ENCODE measurements at places on chromosomes 7 and 10.

DNA sequence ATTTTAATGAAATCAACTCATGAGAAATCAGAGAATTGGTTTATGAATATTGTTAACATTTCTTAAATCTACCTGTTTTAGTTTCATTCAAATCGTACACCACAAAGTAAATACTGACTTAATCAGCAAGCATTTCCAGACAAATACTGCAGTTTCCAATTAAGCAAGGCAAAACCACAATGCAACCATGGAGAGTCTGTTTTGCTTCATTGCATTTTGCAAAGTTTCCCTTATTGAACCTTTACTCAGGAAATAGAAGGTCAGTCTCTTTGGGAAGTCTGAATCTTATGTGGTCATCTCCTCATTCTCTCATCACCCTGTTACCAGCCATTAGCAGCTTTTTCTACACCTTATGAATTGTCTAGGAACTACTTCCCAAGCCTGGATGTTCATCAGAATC is 400.5 kb downstream of the IPMK start:
- H3K4me3 ChIP-seq, result no peak overlapping the region
- no peaks in the 10 kb centered on the region for H3K36me3 ChIP-seq
- DNase-seq, result no peak

DNA sequence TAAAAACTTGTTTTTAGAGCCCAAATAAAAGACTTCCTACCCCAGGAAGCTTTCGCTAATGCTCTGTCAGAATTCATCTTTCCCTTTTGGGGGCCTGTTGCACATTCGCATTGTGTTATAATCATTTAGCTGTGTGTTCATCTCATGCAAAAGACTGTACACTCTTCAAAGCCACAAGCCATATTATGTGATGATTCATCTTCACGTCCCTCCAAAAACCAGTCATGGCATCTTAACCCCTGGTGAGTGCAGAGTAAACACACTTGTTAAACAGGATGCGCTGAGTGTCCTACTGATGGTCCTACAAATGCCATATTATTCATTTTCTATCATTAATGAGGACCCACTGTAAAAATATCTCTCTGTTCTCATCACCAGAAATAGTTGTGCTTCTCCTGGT is 235.4 kb downstream of the KIAA1217 start:
- no peak overlapping the region for H3K4me3 ChIP-seq
- H3K4me1 ChIP-seq, result peaks cover 16% of the 10 kb centered on the region
- H3K36me3 ChIP-seq, result no peaks in the 10 kb centered on the region
- peaks cover 8% of the 10 kb centered on the region for H3K27me3 ChIP-seq

- no peak overlapping the region for H3K4me3 ChIP-seq
- no peaks in the 10 kb centered on the region for H3K36me3 ChIP-seq
- DNase-seq, result no peak
- H3K27ac ChIP-seq, result no peak overlapping the region
- no peaks in the 10 kb centered on the region for H3K4me1 ChIP-seq
Measured at GRCh38 chr10:99958302-99958701, 51.4 kb downstream of the DNMBP start.

- H3K36me3 ChIP-seq, result no peaks in the 10 kb centered on the region
- H3K4me1 ChIP-seq, result no peaks in the 10 kb centered on the region
- no peak for DNase-seq
Measured at GRCh38 chr7:25716421-25716820, 435.6 kb upstream of the NFE2L3 start.

DNA sequence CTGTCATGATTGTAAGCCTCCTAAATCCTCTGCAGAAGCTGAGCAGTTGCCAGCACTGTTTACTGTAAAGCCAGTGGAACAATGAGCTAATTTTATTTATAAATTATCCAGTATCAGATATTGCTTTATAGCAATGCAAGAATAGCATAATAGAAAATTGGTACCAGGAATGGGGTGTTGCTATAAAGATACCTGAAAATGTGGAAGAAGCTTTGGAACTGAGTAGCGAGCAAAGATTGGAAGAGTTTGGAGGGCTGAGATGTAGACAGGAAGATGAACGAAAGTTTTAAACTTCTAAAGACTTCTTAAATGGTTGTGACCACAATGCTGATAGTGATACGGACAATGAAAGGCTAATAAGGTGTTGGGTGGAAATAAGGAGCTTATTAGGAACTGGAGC is 917.4 kb upstream of the POT1 start:
- H3K4me1 ChIP-seq, result no peaks in the 10 kb centered on the region
- no peaks in the 10 kb centered on the region for H3K27me3 ChIP-seq
- H3K27ac ChIP-seq, result no peak overlapping the region
- H3K36me3 ChIP-seq, result no peaks in the 10 kb centered on the region
- DNase-seq, result no peak

GRCh38 chr10:65864529-65864928 is 1061.3 kb upstream of the LRRTM3 start:
- DNase-seq, result no peak
- no peak overlapping the region for H3K27ac ChIP-seq
- no peaks in the 10 kb centered on the region for H3K36me3 ChIP-seq
- no peaks in the 10 kb centered on the region for H3K4me1 ChIP-seq
- H3K27me3 ChIP-seq, result no peaks in the 10 kb centered on the region

DNA sequence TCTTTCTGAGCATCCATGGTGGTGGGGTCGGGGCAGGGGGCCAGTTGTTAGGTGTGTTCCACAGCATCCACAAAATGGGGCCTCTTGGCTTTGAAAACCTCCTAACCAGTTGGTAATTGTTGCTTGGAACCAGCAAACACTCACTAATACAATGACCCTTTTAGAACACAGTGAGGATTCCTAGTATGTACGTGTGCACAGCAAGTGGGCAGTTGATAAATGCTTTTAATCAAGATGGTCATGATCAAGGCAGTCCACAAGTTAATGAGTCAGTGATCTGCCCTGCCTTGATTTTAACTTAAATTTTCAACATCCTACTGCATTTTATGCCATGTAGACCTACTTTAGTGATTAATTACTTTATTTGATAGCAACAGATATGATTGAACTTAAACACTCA is 103.1 kb downstream of the ETV1 start:
- H3K27me3 ChIP-seq, result no peaks in the 10 kb centered on the region
- no peak for DNase-seq

DNA sequence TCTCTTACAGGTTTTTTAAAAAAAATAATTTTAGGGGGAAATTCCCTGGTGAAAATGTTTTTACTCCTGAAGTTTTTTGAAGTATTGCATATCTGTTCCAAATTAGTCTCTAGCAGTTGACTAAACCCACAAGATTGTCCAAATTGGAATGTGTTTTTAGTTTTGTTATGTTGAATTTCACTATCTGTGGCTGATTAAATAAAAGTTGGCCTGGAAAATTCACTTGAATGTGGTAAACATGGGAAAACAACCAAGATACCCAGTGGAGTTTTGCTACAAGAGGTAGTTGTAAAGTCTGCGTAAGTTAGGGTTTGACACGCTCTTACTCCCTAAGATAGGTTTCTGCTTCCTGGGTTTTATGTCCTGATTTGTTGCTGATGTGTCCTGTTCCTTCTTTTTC is 3.3 kb downstream of the TSGA13 start:
- no peak for DNase-seq
- H3K36me3 ChIP-seq, result no peaks in the 10 kb centered on the region
- no peaks in the 10 kb centered on the region for H3K4me1 ChIP-seq
- no peak overlapping the region for H3K27ac ChIP-seq
- H3K27me3 ChIP-seq, result peaks cover 1% of the 10 kb centered on the region

DNA sequence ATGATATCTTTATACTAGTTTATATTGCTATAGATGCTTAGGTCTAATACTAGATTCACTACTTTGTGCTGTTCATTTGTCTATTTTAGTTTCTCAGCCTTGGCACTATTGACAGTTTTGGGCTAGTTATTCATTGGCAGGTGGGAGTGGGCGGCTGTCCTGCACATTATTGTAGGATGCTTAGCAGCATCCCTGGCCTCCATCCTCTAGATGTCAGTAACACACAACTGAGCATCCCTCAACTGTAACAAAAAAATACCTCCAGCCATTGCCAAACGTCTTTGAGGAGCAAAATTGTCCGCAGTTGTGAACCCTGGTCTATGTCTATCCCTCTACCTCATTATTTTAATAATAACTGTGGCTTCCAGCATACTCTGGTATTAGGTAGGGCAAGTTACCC is 34.4 kb upstream of the PNLIP start:
- peaks cover 2% of the 10 kb centered on the region for H3K27me3 ChIP-seq
- H3K4me1 ChIP-seq, result no peaks in the 10 kb centered on the region
- no peak for DNase-seq
- no peak overlapping the region for H3K27ac ChIP-seq

DNA sequence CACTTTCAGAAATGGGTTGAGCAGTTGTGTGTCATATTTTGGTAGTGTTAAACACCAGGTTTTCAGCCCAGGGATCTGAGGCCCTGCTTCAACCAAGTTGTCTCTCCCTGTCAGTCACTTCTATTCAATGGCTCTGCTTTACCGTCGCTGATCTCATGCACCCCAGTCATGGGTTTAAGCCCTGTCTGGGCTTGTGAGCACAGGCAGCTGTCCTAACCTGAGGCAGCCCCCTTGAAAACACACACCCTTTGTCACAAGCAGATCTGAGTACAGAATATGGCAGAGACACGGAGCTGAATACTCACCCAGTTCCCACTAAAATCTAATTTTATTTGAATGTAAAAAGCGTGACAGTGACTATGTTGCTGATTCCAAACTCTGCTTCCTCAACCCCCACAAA is 110.6 kb upstream of the GLI3 start:
- no peaks in the 10 kb centered on the region for H3K36me3 ChIP-seq
- no peak overlapping the region for H3K27ac ChIP-seq
- no peak for DNase-seq
- H3K27me3 ChIP-seq, result no peaks in the 10 kb centered on the region
- no peaks in the 10 kb centered on the region for H3K4me1 ChIP-seq

DNA sequence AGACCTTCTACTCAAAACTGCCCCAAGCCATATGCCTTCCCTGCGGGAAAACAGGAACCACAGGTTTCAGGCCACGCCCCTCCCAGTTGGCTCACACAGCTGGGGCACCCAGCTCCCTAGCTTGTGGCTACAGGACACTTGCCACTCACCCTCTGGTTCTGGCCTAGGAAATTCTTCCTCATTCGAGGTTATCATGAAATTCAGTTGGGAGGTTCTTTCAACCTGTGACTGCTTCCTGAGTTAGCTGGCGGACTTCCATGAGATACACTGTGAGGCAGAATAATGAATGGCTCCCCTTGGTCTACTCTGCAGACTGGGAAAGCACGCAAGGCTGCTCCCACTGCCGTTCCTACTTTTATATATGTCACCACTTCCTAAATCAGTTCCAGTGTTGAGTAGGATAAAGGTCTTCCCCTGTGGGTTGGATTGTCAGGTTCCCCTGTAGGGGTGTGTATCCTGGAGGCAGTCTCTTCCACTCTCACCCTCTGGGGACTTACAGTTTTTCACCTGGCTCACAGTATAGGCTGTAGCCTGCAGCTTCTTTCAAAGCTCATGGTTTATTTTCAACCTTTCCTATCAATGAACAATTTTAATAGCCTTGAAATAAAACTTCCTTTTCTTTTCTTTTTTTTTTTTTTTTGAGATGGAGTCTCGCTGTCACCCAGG is 37.0 kb downstream of the GPR22 start:
- H3K36me3 ChIP-seq, result peaks cover 18% of the 10 kb centered on the region
- H3K27ac ChIP-seq, result no peak overlapping the region

GRCh38 chr7:44313621-44314031 is 11.8 kb downstream of the CAMK2B start:
- no peak overlapping the region for H3K27ac ChIP-seq
- H3K4me3 ChIP-seq, result no peak overlapping the region
- H3K36me3 ChIP-seq, result no peaks in the 10 kb centered on the region
- DNase-seq, result no peak
- peaks cover 42% of the 10 kb centered on the region for H3K27me3 ChIP-seq
- no peaks in the 10 kb centered on the region for H3K4me1 ChIP-seq

DNA sequence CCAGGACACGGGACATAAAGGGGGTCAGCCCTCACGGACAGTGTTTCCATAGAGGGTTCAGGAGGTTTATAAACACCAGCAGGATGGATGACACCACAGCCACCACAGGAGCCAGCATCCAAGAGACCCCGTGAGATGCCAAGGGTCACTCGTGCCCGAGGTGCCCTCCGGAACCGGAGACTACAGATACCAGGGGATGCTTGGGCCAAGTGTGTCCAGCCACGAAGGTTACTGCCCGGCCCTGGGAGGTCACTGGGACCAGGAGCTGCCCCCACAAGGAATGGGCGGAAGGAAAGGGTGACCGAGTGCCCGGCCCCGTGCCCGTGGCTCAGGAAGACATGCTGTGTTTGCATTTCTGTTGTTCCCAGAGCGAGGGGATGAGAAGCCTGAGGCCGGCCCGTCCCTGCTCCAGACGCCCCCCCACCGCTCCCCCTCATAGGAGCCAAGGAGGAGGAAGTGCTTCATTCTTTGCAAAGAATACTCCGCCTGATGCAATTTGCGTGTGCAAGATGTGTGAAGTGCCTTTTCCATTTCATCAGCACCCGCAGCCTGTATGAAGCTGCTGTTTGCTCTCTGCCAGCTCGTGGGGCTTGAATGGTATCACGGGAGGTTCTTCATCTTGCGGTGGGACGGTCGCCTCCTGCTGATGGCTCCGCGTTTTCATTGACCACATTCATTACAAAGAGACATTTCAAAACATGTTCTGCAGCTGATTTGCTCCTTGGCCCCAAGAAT is 176.4 kb downstream of the ELFN1 start:
- no peaks in the 10 kb centered on the region for H3K27me3 ChIP-seq
- no peak overlapping the region for H3K27ac ChIP-seq
- H3K4me1 ChIP-seq, result no peaks in the 10 kb centered on the region

DNA sequence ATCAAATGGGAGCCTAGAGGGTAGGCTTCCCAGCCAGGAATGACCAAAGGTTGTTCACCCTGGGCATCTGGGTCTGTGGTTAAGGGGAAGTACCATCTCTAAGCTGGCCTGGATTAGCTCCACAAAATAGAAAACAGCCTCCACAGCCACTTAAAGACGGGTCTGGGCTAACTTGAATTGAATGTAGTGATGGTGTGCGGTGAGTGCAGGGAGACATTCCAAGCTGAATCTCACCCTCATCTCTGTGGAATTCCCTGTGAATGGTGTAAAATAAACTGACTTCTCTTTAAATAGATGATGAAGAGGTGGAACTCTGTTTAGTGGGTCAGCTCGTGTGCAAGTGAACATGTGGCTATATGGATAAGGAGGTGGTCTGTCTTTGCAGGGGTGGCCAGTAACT is 251.0 kb downstream of the DYNC1I1 start:
- H3K27me3 ChIP-seq, result peaks cover 5% of the 10 kb centered on the region
- no peak for DNase-seq
- no peak overlapping the region for H3K27ac ChIP-seq
- no peaks in the 10 kb centered on the region for H3K4me1 ChIP-seq
- H3K36me3 ChIP-seq, result no peaks in the 10 kb centered on the region

Data from activated T-helper 1 cell treated with anti-CD3 and anti-CD28 coated beads, Interleukin-12 subunit alpha, Interleukin-12 subunit beta, Interleukin-2, Interleukin-4 antibody, amounts not matched to agents 30 ng/mL and 10 ng/mL and 1 ng/mL, durations not matched to agents 14 hours and 24 hours and 36 hours (primary cell).